ENCODE measurements at places on chromosomes 7 and 10.

DNA sequence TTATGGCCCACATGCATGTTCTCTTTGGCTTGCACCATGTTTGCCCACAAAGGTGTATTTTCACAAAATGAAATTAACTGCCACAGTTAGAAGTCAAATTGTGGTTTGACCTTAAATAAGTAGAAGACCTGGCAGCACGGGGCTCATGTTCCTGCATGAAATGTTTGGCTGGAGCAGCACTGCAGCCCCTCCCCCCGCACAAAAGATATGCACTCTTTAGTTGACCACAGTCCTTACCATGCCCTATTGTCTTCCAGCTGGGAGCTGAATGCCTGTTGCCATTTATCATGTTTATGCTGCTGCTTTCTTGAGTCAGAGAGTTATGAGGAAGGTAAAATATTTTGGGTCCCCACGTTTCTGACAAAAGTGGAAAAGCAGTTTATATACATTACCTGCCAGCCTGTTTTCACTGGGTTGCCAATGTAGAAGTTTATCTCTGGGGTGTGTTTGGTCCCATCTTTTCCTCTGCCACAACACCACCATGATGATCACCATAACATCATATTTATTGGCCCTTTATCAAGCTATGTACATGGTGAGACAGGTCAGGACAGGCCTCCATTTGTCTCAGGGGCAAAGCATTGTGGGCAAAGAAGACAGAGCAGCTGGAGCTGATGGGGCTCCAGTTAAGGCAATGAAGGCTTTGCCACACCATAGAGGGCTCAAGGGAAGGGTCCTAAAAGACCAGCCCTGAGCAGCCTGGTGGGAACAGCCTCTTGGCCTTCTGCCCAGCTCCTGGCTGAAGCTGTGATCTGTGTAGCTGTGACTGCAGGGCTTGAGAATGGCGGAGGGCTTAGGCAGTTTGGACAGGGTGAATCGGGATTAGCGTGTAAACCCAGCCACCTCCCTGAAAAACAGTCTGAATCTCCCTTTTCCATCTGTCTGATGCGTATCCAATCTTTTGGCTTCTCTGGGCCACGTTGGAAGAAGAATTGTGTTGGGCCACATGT lies 5.4 kb downstream of the PRF1 start:
- no peak for DNase-seq

- DNase-seq: no peak
Measured at GRCh38 chr10:43315535-43316207, 48.8 kb upstream of the RASGEF1A start.

DNA sequence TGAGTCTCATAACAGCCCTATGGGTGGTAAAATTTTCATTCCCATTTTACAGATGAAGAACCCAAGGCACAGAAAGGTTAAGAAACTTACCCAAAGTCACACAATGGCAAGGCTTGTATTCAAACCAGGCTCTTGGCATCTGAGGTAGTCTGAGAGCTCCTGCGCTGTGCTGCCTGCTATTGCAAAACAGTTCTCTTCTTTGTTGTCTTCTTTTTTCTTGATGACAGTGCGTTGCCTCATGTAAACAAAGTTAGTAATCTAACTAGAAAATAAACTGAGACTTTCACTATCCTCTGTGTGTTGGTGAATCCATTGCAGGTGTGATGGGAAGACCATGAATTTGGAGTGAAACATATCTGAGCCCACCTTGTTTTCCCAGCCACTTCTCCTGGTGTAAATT lies 240.8 kb downstream of the PTEN start:
- DNase-seq: no peak

DNA sequence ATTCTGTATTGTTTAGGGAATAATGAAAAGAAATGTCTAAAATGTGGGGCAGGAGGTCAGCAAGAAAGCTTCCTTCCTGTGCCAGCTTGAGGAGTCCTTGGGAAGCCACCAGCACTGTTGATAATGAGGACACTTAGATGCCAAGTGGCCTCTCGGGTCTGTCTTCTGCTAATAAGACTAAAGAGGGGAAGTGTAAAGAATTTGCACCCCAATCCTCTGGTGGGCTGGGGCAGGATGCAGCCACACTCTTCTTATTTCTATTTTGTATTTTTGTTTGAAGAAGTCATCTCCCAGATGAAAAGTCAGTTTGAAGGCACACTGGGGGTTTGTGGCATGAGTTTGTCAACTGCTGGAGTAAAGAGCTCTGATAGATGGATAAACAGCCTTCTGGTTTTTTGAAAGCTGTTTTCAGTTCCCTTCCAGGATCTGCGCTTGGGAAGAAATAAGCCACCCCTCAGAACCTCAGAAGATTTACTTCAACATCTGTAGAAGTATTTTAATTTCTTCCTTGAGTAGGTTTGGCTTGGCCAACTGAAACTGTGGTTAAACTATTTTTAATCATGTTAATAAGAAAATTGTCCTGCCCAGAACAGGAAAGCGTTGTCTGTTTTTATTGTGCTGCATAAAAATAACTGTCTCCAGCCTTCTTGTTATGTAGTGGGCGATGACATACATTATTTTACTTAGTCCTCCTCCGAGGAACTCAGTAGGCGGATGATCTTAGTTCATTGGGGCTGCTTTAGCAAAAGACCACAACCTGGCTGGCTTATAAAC lies 128.8 kb upstream of the GPR26 start:
- DNase-seq: no peak

DNA sequence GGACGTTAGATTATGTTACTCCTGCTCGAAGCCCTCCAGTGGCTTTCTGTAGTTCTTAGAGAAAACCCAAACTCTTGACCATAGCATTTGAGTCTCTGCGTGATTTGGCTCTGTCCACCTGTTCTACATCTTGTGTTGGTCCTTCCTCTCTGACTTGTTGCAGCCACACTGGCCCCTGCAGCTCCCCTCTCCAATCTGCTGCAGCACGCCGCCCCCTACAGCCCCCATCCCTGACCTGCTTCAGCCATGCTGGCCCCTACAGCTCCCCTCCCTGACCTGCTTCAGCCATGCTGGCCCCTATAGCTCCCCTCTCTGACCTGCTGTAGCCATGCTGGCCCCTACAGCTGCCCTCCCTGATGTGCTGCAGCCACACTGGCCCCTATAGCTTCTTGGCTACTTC lies 29.2 kb downstream of the TRRAP start:
- no peak for DNase-seq

DNA sequence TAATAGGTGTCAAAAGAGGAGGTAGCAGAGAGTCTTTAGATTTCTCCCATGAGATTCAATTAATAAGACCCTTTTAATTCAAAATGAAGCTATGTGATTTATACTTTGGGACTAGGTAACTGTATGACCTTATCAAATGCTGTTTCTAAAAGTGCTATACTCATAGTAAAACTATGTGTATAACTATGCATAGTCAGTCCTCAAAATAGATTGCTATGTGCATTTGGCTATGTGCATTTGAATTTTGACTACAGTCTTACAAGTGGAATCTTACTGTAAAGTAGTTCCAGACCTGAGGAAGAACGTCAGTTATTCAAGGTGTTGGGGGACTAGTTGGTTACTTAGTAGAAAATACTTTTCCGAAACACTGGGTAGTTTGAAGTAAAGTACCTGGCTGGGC lies 36.9 kb downstream of the ADD3 start:
- DNase-seq: no peak
